ENCODE measurements at places on chromosomes 16 and 17.

DNA sequence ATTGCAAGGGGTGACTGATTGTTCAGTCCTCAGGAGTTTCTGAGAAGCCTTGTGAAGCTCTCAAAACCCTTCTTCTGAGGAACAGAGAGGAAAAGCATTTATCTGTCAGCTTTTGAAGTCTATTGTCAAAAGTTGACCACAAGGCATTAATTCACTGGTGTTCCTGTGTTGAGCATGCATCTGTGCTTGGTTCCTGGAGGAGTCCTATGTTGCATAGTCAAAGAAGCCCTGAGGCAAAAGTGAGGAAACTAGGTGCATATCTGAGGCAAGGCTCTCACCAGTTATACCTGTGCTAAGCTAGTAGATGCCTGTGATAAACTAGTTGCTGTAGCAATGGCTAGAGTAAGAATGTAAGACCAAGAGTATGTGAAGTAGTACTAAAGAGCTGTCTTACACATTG is 1.8 kb upstream of the HEATR6 start:
- DNase-seq: no peak

DNA sequence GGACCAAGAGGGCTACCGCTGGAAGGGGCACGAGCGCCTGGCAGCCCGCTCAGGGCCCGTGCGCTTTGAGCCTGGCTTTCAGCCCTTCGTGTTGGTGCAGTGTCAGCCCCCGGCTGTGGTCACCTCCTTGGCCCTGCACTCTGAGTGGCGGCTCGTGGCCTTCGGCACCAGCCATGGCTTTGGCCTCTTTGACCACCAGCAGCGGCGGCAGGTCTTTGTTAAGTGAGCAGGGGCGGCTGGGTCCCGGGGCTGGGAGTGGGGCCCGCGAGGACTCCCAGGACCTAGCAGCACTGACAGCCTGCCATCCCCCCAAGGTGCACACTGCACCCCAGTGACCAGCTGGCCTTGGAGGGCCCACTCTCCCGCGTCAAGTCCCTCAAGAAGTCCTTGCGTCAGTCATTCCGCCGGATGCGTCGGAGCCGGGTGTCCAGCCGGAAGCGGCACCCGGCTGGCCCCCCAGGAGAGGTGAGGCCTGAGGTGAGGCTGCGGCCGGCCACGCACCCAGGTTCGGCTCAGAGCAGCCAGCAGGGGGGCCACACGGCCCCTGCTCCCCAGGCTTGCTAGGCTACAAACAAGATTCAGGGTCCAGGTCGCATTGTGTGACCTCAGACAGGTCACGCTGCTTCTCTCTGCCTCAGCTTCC is 17.4 kb upstream of the MYO15B start:
- DNase-seq: no peak

- DNase-seq: peak; percentile 36
These were observed 418.3 kb upstream of the SALL1 start for GRCh38 chr16:51569203-51569931.

GRCh38 chr17:44308865-44309264 is 464 bp downstream of the RUNDC3A start:
- no peak for DNase-seq

DNA sequence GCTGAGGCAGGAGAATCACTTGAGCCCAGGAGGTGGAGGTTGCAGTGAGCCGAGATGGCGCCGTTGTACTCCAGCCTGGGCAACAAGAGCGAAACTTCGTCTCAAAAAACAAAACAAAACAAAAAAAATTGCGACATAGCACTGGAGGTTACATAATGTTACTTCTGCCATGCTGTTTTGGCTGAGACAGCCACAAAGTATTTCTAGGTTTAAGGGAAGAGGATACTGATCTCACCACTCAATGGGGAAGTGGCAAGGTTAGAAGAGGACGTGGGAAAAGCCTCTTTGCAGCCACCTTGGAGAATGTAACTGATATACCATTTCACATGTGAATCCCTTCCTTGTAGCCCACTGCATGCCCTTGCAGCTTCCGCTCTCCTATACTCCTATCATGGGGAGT is 131.2 kb upstream of the NLRP1 start:
- no peak for DNase-seq

DNA sequence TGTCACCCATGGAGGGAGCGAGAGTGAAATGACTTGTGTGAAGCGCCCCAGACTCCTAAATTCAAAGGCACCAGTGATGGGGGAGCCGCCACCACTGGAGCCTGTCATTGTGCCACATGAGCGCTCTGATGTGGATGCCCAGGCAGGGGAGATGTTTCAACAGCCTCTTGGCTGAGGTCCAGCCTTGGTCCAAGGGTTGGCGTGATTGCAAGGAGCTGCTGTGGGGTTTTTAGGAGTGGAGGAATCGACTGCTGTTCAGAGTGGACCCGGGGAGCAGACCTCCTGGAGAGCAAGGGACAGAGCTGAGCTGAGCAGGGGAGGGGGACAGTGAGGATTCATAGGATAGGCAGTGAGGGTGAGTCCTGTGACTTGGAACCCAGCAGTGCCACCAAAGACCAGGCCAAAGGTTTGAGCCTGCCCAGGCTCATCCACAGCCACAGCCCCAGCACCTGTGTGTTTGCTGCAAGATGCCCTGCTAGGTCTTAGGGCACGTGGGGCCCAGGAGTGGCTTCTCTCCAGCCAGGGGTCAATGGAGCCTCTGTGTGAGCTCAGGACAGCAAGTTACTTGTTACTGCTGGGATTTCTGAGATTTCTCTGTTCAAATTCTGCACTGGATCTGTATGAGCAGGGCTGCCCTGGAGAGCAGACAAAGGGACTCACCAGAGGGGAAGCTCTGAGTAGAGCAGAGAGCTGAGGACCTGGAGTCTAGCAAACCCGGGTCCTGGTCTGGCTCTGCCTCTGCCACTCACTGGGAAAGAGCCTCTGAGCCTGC is 20.3 kb downstream of the RHBDL3 start:
- no peak for DNase-seq
